Muscle of leg (tissue), 16 donors: ENCODE measurements at places on chromosomes 6 and 20. TPM values are rescaled to one million over a fixed set of nuclear protein-coding genes. Genes with fewer than 3 reads are reported as not detected.
A peak's percentile ranks its signal among the peaks of the same experiment; 100 is the strongest.

DNA sequence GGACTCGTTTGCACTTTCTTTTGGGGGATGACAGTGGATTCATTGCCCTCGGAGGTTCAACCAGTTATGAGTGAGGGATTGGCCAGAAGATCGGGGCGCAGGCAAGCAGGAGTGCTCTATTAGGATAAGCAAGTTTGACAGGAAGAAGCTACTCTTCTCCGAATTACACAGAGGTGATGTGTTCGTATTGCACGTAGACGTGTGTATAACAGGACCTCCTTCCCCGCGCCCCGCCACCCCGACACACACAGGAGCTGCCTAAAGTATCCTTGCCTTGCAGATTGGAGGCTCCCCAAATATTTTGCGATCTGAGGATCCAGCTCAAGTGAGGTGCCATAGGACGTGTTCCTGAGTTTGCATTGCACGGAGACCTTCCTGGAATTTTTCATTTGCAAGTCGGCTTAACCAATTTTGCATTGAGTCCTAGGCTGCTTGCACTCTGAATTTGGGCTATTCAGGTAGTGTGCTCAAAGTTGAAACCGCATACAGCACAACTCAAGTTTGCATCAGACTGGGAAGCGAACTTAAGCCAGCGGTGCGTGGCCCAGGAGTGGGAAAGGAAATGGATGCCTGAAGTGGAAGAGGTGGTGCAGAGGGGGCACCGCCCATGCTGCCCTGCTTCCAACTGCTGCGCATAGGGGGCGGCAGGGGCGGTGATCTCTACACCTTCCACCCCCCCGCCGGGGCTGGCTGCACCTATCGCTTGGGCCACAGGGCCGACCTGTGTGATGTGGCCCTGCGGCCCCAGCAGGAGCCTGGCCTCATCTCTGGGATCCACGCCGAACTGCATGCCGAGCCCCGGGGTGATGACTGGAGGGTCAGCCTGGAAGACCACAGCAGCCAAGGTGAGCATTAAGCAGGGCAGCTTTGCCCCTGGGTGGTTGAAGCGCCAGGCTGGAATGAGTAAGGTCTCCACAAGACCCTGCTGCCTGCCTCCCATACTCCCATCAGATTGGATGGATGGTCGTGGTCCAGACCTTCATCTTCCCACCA is 770 bp downstream of the TCF19 start:
- DNase-seq = no peak

GRCh38 chr6:136426627-136427377 is 123.4 kb downstream of the MAP7 start:
- DNase-seq = no peak

DNA sequence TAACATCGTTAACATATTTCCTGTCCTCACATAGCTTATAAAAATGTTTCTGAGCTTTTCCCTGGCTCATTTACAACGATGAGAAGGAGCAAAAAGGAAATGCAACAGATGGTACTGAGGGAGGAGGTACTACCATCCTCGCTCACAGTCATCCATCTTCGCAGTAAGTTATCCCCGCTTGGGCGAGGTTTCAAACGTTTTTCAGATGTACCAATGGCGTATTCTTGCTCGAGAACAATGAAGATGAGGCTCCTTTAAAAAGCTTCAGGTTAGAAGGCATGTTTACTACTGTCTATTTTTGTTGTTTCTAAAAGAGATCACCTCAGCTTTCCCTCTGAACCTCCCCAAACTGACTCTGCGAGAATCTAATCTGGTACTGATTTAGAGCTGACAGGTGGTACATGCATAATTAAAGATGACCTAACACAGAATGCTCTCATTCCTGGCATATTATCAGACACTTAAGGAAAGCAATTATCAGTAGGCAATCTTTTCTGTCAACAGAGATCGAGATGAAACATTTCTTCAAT is 178.7 kb downstream of the GJA10 start:
- DNase-seq = no peak

DNA sequence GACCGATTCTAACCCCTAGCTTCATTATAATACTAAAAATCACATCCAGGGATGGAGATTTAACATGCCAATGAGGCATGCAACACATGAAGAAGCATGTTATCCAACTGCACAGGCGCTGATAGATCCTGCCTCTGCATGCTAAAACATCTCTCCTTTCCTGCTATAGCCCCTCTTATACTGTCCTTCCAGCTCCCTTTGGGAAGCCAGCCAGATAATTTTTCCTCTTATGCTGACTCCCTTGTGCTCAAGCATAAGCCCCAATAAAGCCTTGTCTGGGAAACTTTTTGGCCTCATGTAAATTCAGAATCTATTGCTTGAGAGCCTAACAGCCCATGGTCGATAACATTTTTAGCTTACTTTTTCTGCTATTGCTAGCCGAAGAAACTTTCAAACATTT is 404.3 kb downstream of the EPM2A start:
- DNase-seq = peak; percentile 68

- DNase-seq = no peak
These were observed 91.7 kb upstream of the HDDC2 start for GRCh38 chr6:125393449-125393858.

DNA sequence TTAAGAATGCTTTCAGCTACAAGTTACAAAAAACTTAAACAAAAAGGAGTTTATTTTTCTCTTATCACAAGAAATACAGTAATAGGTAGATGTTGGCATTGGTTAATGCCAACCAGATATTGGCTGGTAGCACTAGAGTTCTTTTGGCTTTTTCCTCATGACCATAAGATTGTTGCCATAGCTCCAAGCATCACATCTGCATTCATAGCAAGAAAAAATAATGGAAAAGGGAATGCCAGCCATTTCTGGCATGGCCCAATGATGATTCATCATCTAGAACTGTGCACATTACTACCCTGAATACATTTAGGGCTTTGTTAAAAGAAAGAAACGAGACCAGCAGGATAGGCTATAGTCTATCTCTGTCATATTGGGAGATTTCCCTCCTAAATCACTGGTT is 20.8 kb upstream of the SIRT5 start:
- no peak for DNase-seq

DNA sequence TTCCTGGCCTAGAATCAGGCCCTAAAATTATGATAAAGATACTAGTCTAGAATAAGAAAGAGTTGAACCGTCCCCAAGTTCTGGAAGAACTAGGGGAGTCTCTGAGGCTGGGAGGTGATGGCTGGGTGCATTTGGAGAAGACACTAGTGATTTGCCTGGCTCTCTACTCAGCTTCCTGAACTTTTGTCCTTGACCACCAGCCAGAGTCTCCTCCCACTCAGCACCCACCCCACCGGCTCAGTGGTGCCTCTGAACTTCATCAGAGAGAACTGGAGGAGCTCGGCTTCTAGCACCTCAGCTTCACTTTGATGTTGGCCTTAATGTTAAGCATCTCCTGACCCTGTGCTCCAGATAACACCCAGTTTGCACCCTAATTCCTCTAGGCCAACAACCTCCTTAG is 73.0 kb downstream of the PERP start:
- no peak for DNase-seq

GRCh38 chr6:106426250-106426970 is 65.9 kb downstream of the CRYBG1 start:
- peak; percentile 31 for DNase-seq

DNA sequence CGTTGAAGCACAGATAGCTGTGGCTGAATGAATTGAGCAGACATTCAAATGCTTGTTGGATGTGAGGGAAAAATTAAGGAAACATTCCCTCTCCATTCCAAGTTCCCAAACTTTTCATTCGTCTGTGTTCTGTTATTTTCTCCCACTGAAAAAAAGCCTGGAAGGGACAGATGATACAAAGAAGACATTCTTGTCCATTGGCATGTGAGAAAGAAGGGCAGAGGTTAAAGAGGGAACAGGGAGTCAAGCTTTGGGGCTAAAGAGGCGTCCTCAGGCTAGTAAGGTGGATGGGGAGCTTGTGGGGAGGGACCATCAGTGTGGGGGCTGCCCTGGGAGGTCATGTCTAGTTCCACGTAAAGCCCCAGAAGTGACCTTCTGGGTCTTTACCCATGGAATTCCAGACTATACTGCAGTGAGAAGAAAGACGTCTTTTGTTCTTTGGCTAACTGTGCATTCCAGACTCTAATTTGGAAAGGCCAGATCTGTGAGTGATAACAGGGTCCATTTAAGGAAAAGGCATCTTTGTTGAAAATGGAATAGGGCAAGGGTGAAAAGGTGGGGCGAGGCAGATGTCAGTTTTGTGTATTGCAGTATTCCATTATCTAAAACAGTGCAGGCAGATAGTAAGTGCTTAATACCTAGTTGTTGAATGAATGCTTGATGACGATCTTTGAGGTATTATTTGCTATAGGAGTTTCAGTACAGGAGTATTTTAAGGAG is 117.5 kb downstream of the SOX4 start:
- DNase-seq = no peak

- peak; percentile 24 for DNase-seq
These were observed 468.0 kb downstream of the UTRN start for GRCh38 chr6:144753023-144753705.

GRCh38 chr6:15061180-15061641 is 184.7 kb upstream of the JARID2 start:
- peak; percentile 42 for DNase-seq

MAS1 gene
- 0.09 TPM for total RNA-seq

HLA-DQA1 gene
- 2.6 TPM for total RNA-seq

VIP gene
- total RNA-seq = 1.2 TPM

NFYA gene
- 14.4 TPM for total RNA-seq

CST7 gene
- total RNA-seq = 0.35 TPM

PRDM13 gene
- 0.04 TPM for total RNA-seq
